ENCODE measurements at places on chromosomes 4 and X.
A peak's percentile ranks its signal among the peaks of the same experiment; 100 is the strongest.

DNA sequence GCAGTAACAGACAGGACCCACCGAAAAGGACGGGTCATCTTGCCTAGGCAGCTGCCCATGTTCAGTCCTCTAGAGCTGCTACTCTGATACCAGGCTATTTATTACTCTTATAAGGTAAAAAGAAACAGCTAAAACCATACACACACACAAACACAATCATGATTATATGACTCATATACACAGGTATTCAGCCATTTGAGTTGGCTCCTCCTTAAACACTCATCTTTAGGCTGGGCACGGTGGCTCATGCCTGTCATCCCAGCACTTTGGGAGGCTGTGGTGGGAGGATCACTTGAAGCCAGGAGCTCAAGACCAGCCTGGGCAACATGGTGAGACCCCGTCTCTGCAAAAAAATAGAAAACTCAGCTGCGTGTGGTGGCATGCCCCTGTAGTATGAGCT is 76.6 kb downstream of the F11 start:
- DNase-seq = peak; percentile 1

DNA sequence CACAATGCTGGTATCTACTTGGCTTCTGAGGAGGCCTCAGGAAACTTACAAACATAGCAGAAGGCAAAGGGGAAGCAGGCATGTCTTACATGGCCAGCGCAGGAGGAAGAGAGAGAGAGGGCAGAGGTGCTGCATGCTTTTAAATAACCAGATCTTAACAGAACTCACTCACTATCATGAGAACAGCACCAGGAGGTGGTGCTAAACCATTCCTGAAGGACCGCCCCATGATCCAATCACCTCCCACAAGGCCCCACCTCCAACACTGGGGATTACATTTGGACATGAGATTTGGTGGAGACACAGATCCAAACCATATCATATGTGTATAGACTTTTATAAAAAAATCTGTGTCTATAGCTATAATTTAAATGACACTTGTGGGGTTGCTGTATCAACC is 48.6 kb upstream of the ERVMER34-1 start:
- DNase-seq = no peak

DNA sequence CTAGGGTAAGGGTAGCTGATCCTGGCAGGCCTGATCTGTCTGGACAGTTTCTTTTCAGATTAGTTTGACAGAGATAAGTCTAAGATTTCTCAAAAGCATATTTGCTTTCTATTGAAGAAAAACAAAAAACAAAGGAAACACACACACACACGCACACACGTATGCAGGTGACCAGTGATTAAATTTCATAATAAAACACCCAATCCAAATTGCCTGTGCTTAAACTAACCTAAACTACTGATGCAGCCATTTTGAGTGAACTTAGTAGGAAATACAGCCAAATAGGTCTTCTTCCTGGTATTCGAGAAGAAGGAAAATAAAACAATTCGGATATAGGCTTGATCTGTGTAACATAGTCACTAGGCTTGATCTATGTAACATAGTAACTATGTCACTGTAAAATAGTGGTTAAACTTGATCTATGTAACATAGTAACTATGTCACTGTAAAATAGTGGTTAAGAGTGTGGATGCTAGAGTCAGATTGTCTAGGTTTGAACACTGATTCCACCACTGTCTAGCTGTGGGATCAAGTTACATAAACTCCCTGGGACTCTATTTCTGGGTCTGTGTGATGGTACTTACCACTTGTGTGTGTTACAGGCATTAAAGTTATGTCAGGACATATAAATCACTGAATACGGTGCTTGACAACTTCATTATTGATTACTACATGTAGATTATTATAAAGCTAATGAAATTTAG is 9.8 kb upstream of the CCNG2 start:
- DNase-seq = no peak

DNA sequence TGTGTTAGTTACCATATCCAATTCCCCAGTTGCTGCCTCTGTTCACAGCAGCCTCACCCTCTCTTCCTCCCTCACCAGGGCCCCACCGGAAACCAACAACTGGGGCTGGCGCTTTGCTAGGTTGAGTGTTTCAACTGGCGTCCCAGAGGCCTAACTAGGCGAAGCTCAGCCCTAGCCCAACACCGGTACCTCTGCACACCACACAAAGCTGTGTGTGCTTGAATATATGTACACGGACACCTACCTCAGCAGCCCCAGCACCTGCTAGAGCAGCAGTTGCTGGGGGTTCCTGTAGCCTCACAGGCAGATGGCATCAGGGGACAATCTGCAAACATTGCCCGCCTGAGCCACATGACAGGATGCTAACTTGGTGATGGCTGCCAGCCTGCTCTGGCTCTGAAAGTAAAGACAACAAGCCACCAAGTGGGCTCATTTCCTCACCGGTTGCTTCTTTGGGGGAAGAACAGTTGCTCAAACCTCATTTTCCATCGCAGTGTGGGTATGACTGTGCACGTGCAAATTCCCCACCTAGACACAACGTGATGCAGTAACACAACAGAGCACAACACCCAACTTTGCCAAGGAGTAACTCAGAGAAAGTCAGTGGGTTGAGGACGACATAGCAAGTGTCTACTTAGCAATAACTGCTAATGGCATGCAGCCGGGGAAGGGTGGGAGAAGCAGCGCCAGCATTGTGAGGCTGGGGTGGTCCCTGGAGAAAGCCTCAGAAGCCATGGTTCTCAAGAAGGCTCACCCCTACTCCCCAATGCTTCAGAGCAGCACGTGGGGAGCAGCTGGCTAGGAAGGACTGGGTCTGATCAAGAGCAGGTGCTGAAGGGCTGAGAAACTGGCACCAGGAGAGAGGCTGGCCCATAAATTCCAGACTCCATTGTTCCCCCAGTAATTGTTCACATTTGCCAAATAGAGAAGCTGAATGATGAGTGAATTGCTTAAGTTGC is 139.5 kb downstream of the SH3KBP1 start:
- DNase-seq = no peak

DNA sequence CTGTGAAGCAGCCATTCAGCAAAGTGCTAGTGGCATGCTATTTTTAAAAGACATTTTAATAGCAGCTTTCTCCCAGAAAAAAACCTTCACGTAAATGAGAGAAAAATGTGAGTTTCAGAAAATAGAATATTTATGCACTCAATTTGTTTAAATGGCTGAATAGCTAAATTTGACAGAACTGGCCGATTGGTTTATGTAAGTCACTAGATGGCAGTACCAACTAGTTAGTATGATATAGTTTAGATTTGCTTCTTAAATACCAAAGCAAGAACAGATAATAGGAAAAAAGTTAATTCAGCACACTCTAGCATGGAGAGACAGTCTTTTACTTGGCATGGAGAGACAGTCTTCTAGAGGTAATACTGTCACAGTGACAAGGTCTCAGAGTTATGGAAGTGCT is 250.1 kb downstream of the SNCA start:
- no peak for DNase-seq

DNA sequence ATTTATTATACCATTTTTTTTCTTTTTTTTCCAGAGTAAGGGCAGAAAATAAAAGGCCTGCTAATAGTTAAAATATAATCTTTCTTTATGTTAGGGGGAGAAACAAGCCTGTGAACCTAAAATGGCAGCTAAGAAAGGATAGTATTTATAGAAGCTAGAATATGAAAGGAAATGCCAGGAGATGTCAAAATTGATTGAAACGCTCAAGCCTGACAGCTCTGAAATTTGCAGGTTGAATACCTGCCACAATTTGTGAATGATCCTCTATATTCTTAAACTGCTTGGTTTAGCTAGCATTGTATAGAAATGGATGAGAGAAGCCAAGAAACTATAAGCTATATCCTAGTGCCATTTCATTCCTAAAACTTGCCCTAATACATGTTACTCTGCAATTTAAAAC is 757.3 kb upstream of the PABPC4L start:
- DNase-seq = no peak

DNA sequence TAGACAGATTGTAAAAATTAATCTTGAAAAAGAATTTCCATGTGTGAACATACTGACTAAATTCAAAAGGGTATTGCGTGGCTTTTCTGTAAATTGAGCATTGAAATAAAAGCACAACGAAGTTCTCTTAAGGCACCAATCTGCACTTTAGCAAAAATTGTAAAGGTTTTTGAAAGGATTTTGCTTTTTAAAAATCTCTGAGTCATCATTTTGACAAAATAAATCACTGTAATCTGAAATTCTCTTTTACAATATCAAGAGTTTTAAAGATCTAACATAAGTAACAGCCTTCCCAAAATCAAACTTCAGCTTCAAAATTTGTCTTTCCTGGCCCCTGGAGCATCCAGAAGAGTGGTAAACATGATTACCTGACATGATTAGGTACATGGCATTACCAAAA is 830.9 kb upstream of the AGA start:
- no peak for DNase-seq

GRCh38 chr4:87087015-87087414 is 133.4 kb downstream of the KLHL8 start:
- no peak for DNase-seq

Measured in HS-5 (cell line).